ENCODE measurements at places on chromosomes 13 and 19. TPM values are rescaled to one million over a fixed set of nuclear protein-coding genes. Genes with fewer than 3 reads are reported as not detected.

DNA sequence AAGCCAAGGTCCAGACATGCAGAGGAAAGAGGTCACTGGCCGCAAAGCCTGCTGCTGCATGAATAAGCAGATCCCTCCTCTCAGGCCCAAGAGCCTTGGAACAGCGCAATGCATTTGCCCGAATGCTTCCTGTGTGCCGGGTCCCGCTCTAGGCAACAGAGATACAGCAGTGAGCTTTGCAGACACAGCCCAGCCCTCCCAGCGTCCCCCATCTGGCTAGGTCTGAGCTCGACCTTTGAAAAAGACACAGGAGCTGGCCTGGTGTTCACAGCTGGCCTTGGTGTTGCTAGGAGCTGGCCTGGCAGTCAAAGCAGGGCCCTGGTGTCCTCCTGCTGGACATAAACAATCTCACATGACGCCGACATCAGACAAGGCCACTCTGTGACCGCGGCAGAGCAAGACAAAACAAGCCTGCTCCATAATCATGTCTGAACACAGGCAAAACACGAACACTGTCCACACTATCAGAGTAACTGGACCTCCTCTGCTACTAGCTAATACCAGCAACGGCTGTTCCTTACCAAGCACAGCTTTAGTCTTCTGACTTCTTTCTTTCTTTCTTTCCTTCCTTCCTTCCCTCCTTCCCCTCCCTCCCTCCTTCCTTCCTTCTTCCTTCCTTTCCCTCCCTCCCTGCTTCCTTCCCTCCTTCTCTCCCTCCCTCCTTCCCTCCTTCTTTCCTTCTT lies 5.7 kb upstream of the PEX11G start:
- DNase-seq = peak; percentile 41

- peak; percentile 35 for DNase-seq
These were observed 186.2 kb upstream of the PCDH9 start for GRCh38 chr13:67416047-67416925.

GRCh38 chr19:942133-942645 lies 16.4 kb downstream of the ARID3A start:
- DNase-seq = no peak

DNA sequence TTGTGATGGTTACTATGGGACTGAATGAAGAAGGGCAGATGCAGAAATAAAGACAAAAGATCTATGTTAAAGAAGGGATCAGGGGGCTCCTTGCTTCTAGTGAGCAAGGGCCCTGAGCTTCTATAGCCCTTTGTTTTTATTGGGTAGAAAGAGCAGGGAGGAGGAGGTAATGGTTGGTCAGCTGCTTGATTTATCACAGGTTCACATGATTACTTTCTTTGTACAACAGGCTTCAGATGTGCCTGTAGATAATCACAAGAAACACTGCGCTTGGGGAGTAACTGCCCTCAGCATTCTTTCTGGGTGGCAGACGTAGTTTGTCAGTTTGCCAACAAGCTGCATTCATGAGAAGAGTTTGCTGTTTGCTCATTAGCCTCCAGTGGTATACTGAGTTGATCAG lies 4.8 kb upstream of the ZNF439 start:
- no peak for DNase-seq

DNA sequence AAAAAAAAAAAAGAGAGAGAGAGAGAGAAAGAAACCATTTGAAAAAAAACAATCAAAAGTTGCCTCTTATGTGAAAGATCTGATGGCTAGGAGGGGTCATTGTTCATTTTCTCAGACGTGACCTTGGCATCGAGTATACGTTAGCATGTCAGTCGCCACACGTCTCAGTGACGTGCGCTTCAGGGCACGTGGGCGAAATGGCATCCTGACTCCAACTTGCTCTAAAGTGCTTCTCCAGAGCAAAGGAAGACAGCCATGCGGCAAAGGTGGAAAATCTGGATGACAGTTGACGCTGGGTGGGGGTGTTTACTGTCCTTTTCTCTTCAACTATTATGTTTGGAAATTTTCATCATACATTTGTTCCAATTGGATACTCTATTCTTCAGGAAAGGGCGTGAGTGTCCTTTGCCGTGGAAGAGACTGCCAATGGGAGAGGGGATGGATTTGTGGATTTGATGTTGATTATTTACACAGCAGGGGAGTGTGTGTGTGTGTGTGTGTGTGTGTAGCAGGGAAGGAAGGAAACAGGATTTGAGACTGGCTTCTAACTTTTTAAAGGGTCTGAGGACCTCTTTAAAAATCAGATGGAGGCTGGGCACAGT lies 25.0 kb downstream of the KLF2 start:
- DNase-seq = no peak

GRCh38 chr13:111074826-111075225 lies 40.3 kb upstream of the ARHGEF7 start:
- DNase-seq = no peak

DNA sequence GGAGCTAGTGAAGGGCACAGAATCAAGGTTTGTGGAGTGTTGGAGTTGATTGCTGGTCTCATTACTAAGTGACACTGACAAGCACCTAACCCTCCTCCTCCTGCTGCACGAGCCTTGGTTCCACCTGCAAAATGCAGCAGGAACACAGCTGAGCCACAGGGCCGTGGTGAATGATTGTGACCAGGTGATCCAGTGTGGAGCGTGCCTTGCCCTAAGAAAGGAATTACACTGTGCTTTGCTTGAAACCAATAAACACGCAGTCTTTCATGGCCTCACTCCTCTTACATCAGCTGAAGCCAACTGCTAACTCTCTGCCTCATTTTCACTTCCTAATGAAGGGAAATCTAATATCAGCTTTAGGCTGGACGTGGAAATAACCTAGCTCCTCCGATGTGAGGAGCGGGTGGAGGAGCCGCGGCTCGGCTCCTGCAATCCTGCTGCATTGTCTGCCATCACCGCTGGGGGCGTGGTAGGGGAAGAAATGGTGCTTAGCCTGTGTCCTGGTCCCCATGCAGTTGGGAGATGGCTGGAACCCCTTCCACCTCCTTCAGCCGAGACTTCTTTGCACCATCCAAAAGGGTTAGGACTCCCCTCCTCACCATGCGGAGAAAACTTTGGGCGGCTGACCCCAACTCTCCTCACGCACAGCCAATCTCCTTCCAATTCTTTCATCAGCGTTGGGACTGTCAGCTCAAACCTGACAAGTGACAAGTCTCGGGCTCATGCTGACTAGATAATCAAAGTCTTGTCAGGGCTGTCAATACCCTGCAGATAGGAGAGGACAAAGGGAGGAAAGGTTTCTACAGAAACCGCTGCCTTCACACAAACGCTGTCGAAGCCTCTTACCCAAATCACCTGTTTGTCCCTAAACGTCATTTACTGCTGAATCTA lies 427.9 kb downstream of the ZNF536 start:
- DNase-seq = peak; percentile 59

- DNase-seq = no peak
These were observed 5.3 kb downstream of the CARM1 start for GRCh38 chr19:10876459-10877240.

- DNase-seq = peak; percentile 19
These were observed 42.0 kb upstream of the GGACT start for GRCh38 chr13:100630555-100630954.

- DNase-seq = no peak
These were observed 43.0 kb upstream of the C13orf42 start for GRCh38 chr13:51154029-51154555.

- DNase-seq = no peak
These were observed 88.0 kb downstream of the SLC10A2 start for GRCh38 chr13:102978168-102978567.

- DNase-seq = no peak
These were observed 41.1 kb downstream of the CEACAM1 start for GRCh38 chr19:42487032-42487797.

DNA sequence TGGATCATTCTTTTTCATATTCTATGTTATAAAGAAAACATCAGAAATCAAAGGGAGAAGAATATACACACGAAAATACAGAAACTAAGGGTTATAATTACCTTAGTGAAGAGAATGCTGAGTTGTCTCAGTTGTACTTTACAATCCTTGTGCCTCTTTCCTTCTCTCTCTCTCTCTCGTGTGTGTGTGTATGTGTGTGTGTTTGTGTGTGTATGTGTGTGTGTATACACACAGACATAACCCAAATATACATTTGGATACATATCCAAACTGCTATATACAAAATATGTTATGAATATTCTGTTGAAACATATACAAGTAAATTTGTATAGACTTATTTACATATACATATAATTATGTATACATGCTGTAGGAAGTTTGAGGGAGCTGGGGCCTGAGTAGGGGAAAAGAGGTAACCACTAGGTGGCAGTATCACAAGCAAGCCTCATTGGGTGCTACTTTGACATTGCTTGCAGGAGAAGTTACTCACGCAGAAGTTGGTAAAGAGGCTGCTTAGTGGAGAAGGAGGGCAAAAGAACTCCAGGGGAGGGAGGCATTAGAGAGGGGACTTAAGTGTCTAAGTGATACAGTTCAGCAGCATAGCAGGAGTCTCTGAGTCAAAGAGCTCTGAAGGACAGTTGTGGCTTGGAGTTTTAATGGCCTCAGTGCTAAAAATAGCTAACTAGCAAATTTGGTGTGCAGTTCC lies 465.1 kb upstream of the PCDH20 start:
- no peak for DNase-seq

DNA sequence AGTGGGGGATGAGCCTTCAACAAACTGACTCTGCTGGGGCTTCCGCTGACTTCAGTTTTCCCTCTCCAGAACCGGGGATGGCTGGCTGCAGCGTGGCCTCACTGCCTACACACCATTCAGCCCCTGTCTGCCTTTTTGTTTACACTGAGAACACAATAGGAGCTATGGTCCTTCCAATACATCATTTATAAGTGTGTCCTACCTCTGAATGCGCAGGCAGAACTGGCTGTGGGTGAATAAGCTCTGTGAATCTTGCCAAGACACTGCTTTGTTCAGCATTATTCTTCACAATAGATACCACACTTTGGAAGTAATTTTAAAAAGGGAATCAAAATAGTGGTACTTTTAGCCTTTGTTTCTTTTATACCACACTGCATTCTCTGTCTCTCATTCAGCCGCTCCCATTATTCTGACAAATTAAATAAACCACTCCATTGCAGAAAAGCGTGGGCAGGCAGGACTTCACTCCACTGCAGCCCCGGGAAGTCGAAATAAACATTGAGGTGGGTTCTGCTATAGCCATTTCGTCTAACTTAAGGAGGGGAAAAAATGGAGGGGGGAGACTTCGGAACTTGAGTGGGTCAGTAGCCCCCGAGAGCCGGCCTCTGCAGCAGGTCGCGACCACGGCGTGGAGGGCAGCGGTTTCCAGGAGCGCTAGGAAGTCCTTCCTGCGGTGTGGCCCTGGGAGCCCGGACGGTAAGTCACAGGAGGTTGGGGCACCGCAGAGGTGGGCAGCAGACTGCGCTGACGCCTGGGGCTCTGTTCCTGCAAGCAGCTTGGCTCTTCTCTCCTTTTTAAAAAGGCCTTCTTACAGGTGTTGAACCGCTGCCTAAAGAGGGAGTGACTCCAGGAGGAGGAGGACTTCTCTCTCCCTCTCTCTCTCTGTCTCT lies 94.8 kb upstream of the SOX1 start:
- DNase-seq = no peak

- DNase-seq = no peak
These were observed 133.7 kb downstream of the RAP2A start for GRCh38 chr13:97567510-97568243.

GRCh38 chr19:6516018-6516658 lies 14.0 kb upstream of the TUBB4A start:
- peak; percentile 95 for DNase-seq

DNA sequence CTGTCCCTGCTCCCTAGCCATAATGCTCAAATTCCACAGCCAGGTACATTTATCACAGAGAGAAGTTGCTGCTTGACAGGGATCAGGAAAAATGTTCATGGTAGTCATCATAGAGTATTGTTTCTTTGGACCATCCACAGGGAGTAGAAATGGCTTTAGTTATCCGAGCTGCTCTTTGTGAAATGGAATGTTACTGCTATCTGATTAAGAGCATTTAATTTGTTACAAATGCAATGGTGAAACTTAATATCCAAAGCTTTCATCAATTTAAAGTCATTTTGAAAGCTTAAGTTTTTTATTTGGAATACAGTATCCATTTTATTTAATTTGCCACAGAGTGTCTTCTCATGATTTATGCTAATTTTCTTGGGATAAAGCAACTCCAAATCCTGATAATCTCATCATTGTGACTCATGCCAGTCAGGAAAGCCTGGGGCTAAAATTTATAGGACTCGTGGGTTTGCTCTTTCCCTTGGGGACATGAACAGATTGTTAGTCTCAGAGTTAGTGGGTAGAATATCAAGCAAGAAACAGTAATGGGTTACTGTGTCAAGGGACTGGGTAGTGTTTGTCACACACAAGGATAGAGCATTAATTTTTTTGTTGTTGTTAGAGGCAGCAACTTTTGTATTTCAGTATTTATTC lies 59.8 kb downstream of the SCEL start:
- no peak for DNase-seq

DNA sequence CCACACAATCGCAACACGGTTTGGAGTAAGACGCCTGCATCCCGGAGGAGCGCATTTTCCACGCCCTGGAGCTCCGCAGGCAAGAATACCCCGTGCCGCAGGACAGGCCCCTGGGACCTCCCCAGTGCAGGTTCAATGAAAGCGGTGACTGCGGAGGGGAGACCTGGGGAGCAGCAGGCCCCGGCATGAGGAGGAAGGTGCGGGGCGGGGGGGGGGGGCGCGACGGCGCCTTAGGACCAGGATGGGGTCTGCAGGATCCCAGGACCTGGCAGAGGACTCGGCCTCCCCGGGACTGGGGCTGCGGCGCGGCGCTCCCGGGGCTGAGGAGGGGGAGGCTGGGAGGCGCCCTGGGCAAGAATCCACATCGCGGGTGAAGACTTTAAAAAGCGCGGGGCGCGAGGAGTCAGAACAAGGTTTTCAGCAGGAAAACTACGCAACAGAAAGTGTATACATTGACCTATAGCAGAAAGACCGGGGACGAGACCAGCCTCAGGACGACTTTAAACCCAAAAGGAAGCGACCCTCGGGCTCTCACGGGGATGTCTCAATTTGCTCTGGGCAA lies 432 bp downstream of the ZNF611 start:
- peak; percentile 11 for DNase-seq

- no peak for DNase-seq
These were observed 24.2 kb downstream of the RASA3 start for GRCh38 chr13:114108141-114108761.

VSTM2B gene
- total RNA-seq = not detected

ZNF562 gene
- total RNA-seq = 23.3 TPM

SYT5 gene
- 3.5 TPM for total RNA-seq

MCOLN1 gene
- 24.4 TPM for total RNA-seq

HIPK4 gene
- 0.30 TPM for total RNA-seq

ATP4A gene
- total RNA-seq = not detected

ATP8A2 gene
- 3.4 TPM for total RNA-seq

NCCRP1 gene
- total RNA-seq = not detected

R3HDM4 gene
- 47.7 TPM for total RNA-seq

NCAN gene
- total RNA-seq = 13.8 TPM

SLC15A1 gene
- not detected for total RNA-seq

ASPDH gene
- not detected for total RNA-seq

CGB5 gene
- total RNA-seq = not detected
